Glutamatergic neuron (in vitro differentiated cells): ENCODE measurements at places on chromosomes 4 and X.

GRCh38 chrX:17736478-17736855 lies 826 bp upstream of the SCML1 start:
- DNase-seq: no peak

- DNase-seq: no peak
These were observed 72.9 kb downstream of the WDR19 start for GRCh38 chr4:39255266-39255665.

DNA sequence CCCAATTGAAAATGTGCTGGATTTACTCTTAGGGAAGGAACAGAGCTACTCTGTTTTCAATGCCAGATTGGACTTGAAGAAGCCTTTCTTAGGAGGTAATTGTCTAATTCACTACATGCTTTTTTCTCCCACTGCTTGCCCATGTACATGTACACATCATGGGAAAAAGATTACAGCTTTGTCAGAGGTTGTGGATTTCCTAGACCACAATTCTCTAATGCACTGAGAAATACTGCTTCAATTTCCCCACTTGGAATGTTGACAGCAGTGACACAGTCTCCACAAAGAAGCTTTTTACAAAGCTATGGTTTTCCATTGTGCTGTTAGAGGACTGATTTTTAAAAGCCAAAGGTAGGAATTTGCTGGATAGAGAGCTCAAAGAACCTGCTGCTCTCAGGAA lies 19.5 kb downstream of the ZAR1 start:
- DNase-seq: no peak

GRCh38 chrX:112654871-112655270 lies 24.9 kb downstream of the LHFPL1 start:
- no peak for DNase-seq

GRCh38 chrX:13376857-13377549 lies 57.1 kb upstream of the ATXN3L start:
- DNase-seq: no peak

DNA sequence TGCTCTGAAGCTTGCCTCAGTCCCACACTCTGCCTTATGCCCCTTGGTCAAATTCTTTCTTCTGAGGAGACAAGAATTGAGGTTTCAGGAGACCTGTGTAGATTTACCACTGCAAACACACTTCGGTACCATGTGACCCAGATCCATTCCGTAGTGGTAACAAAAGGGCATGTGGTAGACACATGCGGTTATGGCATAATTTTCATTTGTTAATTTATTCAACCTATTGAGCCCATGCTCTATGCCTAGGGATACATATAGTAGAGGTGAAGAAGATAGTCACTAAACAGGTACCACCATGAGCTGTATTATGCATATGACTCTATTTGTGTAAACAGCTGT lies 190.9 kb downstream of the NDST4 start:
- no peak for DNase-seq
